ENCODE measurements at places on chromosomes 7 and 10.

- no peak for DNase-seq
Measured at GRCh38 chr10:87030912-87031635, 11.0 kb downstream of the FAM25A start.

DNA sequence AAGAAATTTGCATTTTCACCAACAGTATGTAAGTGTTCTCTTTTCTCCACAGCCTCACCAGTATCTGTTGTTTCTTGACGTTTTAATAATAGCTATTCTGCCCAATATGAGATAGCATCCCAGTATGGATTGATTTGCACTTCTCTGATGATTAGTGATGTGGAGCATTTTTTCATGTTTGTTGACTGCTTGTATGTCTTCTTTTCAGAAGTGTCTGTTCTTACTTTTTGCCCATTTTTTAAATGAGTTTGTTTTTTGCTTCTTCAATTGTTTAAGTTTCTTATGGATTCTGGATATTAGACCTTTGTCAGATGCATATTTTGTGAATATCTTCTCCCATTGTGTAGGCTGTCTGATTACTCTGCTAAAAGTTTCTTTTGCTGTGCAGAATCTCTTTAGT is 12.2 kb upstream of the TPK1 start:
- DNase-seq, result no peak

DNA sequence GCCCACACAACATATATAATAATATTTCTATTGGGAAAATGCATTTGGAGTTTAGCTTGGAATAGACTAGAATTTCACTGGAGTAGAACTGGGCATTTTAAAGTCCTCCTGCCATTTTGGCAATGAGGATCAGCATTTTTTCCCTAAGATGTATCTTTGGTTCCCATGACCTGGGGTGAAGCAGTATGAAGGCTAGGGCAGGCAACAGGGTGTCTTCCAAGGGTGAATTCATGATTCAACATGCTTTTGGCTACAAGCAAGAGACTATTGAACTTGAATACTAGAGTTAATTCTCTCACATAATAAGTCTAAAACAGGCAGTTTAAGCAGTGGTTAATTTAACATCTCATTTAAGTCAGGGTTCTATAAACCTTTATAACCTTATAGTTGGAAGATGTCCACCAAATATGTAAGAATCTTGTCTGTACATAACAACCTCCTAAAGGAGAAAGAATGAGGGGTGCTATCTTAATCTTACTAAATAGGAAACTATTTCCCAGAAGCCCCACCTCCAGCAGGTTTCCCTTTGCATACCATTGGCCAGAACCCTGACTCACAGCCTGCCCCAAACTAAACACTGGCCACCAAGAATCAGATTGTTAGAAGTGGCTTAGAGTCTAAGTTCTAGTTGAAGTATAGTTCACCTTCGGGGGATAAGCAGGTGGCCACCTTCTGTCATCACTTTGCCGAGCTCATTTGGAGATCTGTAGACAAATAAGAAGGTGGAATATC is 96.0 kb upstream of the PRPS1L1 start:
- DNase-seq, result peak; percentile 39

DNA sequence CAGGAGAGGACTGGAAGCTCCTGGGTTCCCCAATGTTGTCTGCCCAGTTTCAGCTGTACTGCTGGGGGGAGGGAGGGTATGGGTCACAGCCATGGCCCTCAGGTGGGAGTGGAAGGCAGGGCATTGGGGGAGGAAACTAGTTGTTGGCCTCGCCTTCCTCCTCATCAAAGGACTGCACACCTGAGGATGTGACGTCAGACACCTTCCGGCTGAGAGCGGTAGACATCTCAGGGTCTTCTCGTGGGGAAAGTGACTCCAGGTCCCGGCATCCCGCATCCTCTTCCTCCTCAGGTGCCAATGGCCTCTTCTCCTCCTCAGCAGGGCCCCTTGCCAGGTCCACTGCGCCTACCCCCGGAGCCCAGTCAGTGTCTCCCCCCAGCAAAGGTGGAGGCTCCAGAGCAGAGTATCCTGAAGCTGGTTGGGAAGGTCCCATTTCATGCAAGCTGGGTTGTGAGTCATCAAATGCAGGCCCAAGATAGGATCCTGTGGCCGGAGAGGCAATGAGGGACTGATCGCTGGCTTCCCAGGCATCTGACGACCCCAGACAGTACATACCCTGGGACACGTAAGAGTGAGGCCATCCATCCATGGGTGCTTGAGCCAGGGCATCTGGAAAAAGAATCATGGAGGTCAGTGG is 6.0 kb downstream of the FAM131B start:
- DNase-seq, result no peak

GRCh38 chr10:114479836-114480235 is 75.5 kb upstream of the AFAP1L2 start:
- no peak for DNase-seq

- DNase-seq, result no peak
Measured at GRCh38 chr7:14582010-14582409, 320.5 kb downstream of the DGKB start.

- DNase-seq, result no peak
Measured at GRCh38 chr7:130521258-130521951, 29.5 kb downstream of the MEST start.

DNA sequence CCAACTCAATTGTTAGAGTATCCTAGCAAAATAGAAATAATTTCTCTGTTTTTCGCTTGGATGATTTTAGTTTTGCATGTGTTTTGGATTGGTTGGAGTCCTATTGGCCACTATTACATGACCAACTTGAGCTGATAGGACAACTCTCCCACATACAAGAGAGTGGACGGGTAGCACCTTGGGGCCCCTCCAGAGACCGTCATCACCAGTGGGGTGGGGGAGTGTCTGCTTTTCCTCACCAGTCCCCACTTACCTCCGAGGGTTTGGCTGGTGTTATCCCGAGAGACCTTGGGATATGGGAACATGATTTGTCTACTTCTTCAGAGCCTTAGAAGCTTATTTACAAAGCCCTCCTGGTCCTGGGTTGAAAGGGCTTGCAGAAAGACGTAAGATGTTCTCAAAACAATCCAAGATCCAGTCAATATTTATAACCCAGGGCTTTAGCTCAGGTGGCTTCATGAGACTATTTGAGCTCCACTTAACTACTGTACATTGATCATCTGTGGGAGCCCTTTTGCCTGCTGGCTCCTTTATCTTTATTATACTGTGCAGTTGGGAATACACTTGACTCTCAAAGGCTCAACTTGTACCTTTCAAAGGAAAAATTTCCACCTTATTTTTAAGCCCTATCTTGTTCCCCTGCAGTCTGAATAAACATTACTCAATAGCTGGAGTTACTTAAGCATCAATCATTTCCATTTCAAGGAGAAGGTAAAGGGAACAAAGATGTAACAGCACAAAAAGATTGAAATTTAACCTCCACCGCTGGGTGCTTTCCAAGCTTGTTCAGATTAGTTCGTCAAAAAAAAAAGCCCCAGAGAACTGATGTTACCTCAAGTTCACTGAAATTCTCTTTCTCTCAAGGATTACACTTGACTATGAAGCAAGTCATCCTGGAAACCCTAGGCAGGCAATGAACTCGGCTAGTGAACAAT is 119.7 kb downstream of the WDR11 start:
- no peak for DNase-seq

DNA sequence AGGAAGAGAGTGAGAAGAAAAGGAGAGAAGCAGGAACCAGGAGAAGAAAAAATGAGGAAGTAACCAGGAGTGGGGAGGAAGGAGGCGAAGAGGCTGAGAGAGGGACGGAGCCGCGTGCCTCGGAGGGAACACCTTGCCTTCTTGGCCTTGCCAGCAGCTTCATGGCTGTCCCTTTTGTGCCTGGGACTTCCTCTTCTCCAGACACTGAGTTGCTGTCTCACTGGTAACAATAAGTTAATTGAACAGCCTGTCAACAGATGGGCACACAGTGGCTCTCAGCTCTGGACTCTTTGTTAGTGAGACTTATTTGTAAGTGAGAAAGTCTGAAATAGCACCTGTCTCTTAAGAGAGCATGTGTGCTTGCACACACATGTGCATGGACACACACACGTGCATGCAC is 83.2 kb downstream of the GATA3 start:
- no peak for DNase-seq

- no peak for DNase-seq
Measured at GRCh38 chr10:106734220-106734619, 430.3 kb downstream of the SORCS1 start.

- no peak for DNase-seq
Measured at GRCh38 chr7:91566402-91566732, 302.1 kb downstream of the FZD1 start.

DNA sequence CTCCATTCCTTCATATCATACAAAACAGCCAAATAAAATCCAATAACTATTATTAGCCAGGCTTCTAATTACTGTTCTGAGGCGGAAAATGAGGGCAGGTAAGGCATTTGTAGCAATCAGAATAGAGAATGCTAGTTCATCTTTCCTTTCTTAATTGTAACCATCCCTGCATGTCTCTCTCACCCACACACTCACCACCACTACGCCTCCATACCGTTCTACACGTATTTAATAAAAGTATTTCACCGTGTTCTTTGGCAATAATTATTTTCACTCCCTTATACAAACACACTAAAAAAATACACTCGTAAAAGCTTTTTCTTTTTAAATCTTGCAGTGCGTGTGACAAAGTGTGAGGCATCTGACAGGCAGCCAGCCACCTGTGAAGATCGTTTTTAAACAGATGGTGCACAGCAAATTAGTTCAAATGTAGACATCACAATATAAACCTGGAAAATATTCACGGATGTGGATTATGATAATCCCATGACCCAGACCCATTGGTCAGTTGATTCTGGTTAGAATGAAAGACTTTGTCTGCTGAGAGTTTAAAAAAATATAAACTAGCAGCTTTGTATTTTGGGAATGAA is 653.6 kb downstream of the REEP3 start:
- no peak for DNase-seq

DNA sequence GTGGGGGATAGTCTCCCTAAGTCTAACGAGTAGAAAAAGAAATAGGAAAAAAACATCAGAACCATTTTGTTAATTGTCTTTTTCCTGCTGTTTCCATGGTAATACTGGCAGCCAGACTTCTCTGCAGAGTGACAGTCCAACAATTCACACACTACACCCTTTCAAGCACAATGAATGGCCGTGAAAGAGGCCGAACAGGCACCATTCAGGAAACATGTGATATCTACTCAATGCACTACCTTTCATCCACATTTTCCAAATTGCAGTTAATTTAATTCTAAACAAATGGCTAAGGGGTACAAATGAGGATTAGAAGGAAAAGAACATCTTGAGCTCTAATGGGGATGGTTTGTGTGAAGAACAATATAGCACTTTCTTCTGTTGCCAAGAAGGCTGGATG is 358.5 kb upstream of the ANKRD30A start:
- no peak for DNase-seq

GRCh38 chr10:87973635-87974034 is 110.2 kb downstream of the PTEN start:
- peak; percentile 75 for DNase-seq

- DNase-seq, result no peak
Measured at GRCh38 chr7:28955356-28955717, 2.8 kb downstream of the TRIL start.

DNA sequence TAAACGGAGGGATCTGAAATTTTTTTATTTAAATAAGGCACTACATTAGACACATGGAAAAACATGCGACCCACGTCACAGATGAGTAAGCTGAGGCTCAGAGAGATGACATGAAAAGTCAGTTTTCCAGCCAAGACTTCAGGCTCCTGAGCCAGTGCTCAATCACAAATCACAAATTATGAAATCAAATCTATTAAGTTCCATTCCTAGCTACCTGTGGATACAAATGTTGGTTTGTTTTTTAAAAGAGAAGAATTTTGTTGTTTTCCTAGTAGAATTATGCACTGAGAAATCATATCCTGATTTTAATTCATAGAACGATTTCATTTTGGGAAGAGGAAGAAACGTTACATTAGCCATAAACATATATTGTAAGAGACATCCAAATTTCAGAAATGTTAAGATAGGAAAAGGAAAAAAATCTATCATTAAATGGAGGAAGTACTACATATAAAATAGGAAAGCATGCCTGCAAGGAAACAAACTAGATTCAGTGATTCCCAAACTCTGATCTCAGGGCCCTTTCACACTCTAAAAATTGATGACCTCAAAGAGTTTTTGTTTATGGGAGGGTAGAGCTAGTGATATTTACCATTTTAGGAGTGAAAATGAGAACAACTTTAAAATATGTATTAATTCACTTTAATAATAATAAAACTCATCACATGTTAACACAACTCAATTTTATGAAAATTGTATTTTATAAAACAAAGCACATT is 340.4 kb downstream of the PARD3 start:
- DNase-seq, result no peak

DNA sequence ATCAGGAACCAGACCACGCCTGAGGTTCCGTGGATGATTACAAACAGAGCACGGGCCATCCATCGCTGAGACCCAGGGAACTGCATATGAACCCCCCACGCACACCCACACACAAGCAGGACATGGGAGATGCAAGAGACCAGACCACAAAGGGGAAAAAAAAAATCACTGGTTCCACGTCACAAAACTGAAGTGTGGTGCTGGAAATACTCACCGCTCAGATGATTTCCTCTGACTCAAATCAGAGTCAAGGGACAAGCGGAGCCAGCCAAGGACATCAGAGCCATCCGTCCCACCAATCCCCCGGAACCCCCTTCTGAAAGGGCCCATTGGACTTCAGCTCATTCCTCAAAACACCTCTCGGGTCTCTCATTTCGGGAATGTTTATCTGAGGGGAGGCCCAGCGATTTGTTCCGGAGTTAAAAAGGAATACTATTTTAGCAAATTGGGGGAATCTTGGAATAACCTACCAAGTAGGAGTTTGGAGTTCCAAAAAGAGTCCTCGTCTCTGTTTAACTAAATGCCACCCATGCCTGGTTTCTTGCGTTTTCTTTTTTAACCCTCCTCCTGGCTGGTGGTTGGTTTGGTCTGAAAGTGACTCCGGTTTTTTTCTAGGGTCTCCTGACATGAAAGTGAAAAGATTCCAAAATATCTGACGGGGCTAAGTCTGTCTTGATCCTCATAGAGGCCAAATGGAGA is 15.0 kb downstream of the SNX8 start:
- peak; percentile 75 for DNase-seq

DNA sequence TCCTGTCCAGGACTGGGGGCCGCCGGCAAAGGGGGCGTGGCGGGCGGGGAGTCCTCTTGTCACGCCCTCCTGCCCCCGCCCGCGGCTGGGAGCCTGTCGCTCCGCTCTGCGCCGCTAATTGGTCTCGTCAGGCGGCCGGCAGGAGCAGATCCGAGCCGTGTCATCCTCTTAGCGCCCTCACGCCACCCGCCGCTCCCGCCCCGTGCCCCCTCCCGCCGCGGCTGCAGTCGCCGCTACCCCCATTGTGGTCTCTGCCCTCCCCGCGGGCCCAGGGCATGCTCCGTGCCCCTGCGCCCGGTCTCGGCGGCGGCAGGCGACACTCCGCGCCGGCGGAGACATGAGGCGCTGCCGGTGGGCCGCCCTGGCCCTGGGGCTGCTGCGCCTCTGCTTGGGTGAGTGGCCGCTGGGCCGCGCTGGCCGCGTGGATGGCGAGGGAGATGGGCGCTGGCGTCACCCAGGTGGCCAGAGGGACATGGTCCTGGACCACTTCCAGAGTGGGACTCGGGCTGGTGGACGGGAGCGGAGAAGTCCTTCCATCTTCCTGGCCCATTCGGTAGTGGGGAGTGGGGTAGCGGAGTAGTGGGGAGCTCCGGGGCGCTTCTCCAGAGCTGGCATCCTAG is at the start of gene CDHR1:
Gene CDHR1 (plus strand): TSS at position 114 of the 620 bp plus-strand sequence. CDS start 224 bp downstream, at position 338.
- DNase-seq, result peak; percentile 14
